ENCODE measurements at places on chromosomes 7 and 10.

- DNase-seq = no peak
These were observed 50.9 kb upstream of the LEP start for GRCh38 chr7:128190051-128190647.

DNA sequence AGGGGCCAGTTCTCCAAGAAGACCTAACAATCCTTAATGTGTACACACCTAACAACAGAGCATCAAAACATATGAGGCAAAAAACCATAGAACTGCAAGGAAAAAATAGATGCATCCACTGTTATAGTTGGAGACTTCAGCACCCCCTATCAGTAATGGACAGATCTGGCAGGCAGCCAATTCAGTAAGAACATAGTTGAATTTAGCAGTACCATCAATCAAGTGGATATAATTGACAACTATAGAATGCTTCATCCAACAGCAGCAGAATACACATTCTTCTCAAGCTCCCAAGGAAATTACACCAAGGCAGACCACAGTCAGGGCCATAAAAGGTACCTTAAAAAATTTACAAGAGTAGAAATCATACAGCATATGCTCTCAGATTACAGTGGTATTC lies 42.2 kb downstream of the POLL start:
- DNase-seq = no peak

DNA sequence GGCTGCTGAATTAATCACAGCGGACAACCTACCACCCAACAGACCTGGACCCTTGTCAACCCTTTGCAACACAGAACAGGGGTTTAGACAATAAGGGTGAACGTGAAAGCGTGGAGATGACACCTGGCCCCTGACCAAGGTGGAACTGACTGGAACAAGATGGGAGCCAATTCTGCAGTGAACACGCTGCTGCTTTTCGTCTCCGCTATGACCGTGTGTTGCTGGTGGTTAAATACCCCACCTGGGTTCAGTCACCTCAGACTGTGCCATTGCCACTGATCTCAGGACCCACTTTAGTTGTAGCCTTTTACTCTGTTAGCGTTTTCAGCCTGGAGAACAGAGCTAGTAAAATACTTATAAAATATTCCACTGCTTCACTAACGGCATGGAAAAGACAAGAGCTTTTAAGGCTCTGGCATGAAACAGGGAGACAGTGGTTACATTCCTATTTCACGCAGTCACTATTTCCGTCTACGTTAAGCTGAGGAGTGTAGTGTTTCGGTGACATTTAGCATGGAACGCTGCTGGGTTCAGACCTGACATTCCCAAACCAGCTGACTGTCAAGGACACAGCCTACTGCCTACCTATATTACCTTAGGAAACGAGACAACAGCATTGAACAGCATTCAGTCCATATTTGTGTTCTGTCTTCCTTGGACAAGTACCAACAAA lies 119.5 kb upstream of the PRSS1 start:
- DNase-seq = no peak

- DNase-seq = no peak
These were observed 301.3 kb upstream of the BMPER start for GRCh38 chr7:33604056-33604455.

GRCh38 chr10:68752711-68753350 lies 31.8 kb downstream of the CCAR1 start:
- no peak for DNase-seq

Data from H54 (cell line).